Activated CD4-positive, alpha-beta T cell treated with anti-CD3 and anti-CD28 coated beads, Interleukin-10, Interleukin-2, amounts not matched to agents 100 ng/mL and 50 ng/mL, durations not matched to agents 16 hours and 8 hours (primary cell): ENCODE measurements at places on chromosomes 7 and 10.

DNA sequence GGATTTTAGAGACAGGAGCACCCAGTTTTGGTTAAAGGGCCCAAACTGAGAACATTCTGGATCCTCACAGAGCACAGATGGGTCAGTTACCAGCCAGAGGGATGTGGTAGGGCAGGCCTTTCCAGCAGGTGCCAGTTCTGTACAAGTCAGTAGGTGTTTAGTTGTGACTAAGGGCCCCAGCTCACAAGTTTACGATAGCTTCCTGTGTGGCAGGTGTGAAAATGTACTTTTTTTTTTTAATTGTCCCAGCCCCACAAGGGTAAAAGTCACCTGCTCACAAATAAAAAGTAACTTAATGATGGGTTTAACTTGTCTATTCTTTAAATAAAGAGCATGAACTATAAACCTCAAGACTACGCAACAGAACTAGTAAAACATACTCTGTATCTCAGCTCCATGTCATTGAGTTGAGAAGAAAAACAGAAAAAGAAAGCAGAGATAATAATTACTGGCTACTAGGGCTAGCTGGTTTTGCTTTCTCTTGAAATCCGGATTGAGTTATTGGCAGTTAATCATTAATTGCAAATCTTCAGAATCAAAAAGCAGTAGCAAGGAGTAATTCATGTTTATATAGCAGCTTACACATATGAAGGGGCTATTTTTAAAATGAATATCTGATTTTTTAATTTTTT, 15.4 kb downstream of the NFE2L3 start:
- peak; percentile 65 for DNase-seq

- DNase-seq: no peak
Measured at GRCh38 chr10:88195841-88196240, 332.4 kb downstream of the PTEN start.

GRCh38 chr7:5231811-5232484, 41.9 kb downstream of the WIPI2 start:
- no peak for DNase-seq

DNA sequence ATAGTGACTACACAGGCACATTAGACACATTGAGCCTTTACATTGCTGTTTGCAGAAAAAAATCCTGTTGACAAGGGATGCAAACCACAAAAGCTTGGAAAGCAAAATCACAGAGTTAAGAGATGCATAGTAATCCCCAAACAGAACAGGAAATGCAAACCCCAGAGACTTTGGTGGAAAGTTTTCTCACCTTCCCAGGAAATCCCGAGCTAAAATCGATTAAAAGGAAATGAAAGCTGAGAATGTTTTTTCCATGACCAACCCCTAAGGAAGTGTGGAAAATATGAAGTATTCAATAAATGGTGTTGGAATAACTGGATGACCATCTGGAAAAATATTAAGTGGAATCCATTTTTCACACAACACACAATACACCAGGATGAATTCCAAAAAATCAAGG, 598.7 kb downstream of the GRID1 start:
- no peak for DNase-seq

DNA sequence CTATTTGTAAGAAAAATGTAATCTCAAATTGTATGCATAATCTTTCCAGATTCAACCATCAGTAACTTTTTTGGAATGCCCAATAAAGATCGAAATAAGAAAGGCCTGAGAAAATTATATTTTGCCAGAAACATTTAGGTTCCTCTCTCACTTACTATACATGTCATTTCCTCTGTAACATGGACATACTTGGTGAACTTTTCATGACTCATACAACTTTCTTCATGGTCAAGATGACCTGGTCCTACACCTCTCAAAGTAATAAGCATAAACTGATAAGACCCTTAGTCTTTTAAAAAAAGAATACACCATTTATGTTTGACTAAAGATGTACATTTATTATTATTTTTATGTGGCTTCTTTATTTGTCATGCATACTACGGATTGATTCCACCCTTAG, 125.3 kb downstream of the REEP3 start:
- no peak for DNase-seq

DNA sequence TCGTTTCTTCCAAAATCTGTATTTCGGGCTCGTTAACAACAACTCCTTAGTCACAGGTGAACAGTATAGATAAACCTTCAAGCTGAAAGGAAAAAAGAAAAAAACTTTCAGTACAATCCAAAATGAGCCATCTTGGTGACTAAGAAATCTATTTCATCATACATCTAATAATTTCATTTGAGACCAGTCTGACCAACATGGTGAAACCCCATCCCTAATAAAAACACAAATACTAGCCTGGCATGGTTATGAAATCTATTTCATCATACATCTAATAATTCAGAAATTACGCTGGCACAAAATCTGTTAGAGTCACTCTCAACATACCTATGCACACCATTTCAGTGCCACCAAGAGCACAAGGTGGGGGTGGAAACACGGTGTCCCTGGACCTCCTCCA, 8.8 kb downstream of the DCLRE1C start:
- no peak for DNase-seq

DNA sequence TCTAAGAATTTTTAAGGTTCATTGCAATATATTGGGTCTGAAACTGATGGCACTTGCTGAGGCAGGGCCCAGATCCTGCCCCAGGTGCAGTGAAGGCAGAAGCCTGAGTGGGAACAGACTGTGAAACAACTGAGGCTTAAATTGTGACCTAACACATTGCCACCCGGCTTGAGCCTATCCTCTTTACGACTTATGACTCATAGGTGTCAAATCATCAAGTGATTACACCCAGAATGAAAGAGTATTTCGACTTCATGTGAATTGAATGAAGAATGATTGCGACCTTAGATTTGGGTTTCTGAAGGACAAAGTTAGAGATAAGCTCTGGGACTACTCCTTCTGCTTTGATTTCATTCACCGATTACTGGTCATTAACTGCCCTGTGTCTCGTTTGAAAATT, 200.9 kb downstream of the CREB5 start:
- DNase-seq: no peak

GRCh38 chr7:144513334-144513733, 109.8 kb upstream of the NOBOX start:
- DNase-seq: no peak

GRCh38 chr10:114352653-114353298, 51.5 kb downstream of the AFAP1L2 start:
- no peak for DNase-seq

DNA sequence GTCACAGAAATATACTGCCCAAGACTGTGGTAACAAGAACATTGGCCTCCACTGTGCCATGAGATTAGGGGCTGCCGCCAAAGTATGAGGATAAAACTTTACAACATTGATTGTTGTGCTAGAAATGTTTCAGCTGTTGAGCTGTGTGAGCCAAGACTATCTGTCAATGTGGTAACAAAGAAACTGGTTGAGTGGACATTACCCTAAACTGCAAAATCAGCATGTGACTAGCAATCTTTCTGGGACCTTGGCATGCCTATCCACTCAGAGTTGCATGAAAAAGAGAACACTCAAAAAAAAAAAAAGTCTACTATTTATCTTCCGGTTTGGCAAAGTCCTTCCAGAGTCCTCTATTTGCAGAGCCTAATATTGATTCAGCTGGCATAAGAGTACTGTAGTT, 605.6 kb upstream of the CNTNAP2 start:
- DNase-seq: no peak

DNA sequence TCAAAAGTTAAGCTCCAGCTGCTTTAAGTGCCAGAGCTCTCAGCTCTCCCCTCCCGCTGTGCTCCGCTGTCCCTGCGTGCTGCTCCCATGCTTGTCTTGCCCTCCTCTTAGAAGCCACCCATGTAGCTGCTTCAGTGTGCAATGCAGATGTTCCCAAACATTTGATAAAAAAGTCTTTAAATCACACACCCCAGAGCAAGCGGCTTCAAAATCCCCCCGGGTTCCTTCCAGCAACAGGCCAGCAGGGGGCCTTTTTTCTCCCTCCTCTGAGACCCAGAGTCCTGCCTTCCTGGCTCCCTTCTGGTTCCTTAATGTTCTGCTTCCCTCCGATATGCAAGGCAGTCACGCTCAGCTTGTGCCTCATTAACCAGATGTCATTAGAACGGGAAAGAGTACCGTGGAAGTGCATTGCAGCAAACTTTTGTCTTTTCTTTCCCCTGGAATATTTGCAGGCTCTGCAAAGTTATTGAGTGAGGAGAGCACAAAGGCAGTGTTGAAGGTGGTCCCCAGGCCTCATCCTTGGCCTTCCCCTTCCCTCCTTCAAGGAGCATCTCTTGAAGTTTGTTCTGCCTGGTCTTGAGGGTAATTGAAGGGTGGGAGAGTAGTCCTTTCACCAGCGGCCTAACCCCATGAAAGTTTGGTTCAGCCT, 25.5 kb downstream of the LDB3 start:
- peak; percentile 35 for DNase-seq

GRCh38 chr7:45656431-45656830, 82.3 kb downstream of the ADCY1 start:
- DNase-seq: no peak

GRCh38 chr10:110892602-110893288, 21.0 kb downstream of the PDCD4 start:
- DNase-seq: no peak

GRCh38 chr7:6718124-6718523, 11.4 kb upstream of the ZNF12 start:
- no peak for DNase-seq

DNA sequence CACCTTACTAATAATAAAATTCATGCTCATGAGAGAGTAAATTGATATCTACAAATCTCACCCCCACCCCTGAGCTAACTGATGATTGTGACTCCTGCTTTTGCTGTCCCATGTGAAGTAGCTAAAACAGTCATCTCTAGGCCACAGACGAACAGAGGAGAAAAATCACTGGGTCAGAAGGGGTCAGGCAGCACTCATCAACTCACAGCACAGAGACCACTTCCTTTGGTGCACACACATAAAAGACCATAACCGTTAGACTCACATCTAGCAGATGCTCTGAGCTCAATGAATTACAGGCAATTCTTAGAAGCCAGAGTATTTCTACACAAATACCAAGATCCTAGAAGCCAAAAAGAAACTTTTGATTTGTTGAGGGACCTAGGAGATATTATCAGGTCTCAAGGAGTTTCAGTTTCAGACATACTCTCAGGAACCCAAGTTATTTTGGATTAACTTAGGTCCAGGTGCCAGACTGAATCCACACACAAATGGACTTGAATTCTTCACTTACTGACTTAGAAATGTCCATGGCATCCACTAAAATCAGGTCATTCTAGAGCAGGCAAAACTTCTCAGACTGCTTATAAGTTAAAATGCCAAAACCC, 65.0 kb upstream of the TES start:
- peak; percentile 80 for DNase-seq

DNA sequence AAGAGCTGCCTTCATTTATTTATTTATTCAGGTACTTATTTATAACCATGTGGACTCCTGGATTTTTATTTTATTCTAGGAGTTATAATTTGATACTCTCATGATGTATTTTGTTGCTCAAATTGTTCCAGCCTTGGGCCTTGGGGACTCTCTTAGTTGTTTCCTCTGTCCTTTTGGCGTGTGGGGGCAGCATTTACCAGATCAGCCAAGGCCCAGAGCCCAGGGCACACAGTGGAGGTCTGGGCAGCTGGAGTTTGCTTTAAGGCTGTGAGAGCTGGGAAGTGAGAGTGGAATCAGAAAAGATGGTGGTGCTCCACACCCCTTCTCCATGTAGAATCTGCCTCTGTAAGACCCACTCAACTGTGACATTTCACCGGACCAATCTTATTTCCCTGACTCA, 398.9 kb downstream of the RPS24 start:
- no peak for DNase-seq

DNA sequence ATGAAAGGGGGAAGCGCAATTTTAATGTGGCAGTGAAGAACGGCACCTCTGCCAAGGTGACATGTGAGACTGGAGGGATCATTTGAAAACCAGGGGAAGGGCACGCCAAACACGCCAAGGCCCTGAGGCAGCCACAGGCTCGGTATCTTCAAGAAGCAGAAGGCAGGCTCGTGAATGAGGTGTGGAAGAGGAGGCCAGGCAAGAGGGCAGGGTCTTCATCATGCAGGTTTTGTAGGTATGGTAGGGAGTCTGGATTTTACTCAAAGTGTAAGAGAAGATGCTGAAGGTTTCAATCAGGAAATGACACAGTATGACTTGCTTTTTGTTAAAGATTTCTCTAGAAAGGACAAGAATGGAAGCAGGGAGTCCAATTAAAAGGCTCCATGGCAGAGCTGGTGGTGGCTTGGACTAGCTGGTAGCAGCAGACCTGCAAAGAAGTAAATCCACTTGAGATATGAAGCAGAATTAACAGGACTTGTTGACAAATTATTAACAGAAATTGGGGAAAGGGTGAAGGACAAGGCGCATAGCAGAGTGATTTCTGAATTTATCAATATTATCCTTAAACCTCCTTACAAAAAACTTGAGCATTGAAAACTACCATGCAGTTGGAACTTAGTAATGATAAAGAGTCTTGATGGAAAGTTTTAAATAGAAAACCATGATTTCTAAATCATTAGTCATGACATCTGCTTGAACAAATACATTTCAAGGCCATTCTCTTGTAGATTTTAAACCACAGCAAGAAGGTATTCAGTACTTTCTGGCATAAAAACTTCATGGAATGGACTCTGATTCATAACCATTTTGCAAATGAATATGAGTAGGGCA, 70.4 kb downstream of the COA1 start:
- peak; percentile 84 for DNase-seq

DNA sequence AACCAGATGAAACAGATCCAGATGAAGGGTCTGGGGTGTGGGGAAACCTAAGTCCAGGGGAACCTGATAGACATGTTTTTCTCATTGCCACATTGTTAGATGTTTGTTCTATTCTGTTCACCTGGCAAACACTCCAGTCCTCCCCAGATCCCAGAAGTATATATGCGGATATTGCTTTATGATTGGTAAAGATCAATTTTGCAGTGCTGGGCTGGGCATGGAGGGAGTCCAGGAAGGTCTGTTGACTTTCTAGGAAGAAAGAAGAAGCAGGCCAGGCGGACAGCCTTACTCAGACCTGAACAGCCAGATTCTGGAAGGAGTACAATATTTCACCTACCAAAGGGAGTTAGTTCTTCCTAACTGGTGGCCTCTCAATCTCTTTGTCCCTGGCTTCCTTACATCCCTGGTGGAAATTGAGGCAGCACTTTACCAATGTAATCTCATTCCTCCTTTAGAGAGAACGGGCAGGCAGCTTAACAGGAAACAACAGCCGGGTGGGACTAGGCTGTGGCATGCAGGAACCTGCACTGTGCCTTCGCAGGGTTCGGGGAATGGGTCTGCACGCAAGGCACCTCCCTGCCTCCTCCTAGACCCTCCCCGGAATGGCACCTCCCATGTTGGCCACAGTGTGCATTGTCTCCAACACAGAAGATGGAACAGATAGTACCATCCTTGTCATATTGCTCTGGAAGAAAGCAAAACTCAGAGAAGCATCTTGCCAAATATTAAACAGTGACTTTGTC, 930 bp downstream of the GIMAP6 start:
- DNase-seq: peak; percentile 72
